ENCODE measurements at places on chromosomes 6 and 20. TPM values are rescaled to one million over a fixed set of nuclear protein-coding genes. Genes with fewer than 3 reads are reported as not detected.

DNA sequence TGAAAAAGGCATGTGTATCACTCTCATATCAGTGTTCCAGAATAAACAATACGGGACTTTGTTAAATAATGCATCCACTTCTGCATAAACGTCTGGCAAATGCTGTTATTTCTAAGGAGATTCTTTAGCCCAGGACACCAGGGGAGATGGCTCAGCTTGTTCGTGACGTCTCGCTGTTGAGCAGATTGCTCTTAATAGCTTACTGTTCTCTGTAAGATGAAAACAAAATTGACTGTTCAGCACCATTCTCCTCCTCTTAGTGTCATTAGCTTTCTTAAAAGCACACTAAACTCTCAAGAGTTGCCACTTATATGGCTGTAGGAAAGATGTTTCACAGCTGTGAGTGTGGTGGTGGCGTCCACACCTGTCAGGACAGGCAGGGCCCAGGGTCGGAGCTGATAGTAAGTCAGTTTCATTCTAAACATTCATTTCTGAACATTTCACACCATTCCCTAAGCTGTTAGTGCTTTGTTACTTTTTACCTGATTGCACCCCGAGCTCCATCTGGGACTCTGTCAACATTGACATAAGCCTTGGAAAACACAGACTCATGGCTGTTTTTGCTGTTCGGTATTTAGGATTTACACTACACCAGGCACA, 132.1 kb downstream of the ZDHHC14 start:
- no peak overlapping the region for H3K4me3 ChIP-seq
- no peaks in the 10 kb centered on the region for H3K4me1 ChIP-seq
- no peaks in the 10 kb centered on the region for H3K36me3 ChIP-seq
- DNase-seq = no peak

DNA sequence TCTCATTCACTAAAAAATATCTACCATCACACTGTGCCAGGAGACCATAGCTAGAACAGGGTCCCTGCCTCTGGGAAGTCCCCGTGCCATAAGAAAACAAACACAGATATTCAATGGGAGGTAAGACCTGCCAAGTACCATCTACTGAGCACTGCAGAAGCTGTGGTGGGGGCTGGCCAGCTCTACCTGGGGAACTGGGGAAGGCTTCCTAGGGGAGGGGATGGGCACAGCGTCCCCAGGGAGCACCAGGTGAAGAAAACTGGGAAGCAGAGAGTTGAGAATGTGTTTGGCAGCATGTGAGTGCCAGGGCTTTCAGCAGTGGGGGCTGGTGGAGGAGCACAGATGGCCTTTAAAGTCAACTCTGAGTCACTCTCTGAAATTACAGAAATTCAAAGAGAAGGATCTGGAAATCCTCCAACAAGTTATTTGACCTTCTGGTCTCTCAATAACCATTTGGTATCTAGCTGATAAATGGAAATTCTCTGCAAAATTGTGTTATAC, 85.2 kb downstream of the SHLD1 start:
- no peaks in the 10 kb centered on the region for H3K36me3 ChIP-seq
- H3K27me3 ChIP-seq = no peaks in the 10 kb centered on the region
- H3K27ac ChIP-seq = no peak overlapping the region
- no peak for DNase-seq
- H3K4me1 ChIP-seq = peaks cover 5% of the 10 kb centered on the region

- no peak overlapping the region for H3K27ac ChIP-seq
- no peaks in the 10 kb centered on the region for H3K36me3 ChIP-seq
- H3K27me3 ChIP-seq = no peaks in the 10 kb centered on the region
- DNase-seq = peak; percentile 59
Observed at GRCh38 chr6:114108119-114109002, 137.4 kb upstream of the HDAC2 start.

DNA sequence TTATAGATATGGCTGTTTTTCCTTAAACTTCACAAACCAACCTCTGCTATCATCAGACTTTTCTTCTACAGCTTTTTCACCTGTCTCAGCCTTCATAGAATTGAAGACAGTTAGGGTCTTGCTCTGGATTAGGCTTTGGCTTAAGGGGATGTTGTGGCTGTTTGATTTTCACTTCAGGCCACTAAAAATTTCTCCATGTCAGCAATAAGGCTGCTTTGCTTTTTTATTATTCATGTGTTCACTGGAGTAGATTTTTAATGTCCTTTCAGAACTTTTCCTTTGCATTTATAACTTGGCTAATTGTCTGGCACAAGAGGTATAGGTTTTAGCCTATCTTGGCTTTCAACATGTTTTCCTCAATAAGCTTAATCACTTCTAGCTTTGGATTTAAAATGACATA, 392.6 kb downstream of the RFPL4B start:
- H3K27ac ChIP-seq = no peak overlapping the region
- DNase-seq = no peak
- H3K27me3 ChIP-seq = no peaks in the 10 kb centered on the region
- H3K4me3 ChIP-seq = no peak overlapping the region
- H3K4me1 ChIP-seq = no peaks in the 10 kb centered on the region

- H3K36me3 ChIP-seq = peaks cover 40% of the 10 kb centered on the region
- H3K4me1 ChIP-seq = no peaks in the 10 kb centered on the region
- no peak overlapping the region for H3K27ac ChIP-seq
- no peak for DNase-seq
Observed at GRCh38 chr6:36912586-36912985, 26.8 kb downstream of the C6orf89 start.

- H3K4me3 ChIP-seq = no peak overlapping the region
- no peaks in the 10 kb centered on the region for H3K36me3 ChIP-seq
- no peaks in the 10 kb centered on the region for H3K27me3 ChIP-seq
- no peaks in the 10 kb centered on the region for H3K4me1 ChIP-seq
- DNase-seq = no peak
Observed at GRCh38 chr20:5354901-5355300, 38.1 kb upstream of the PROKR2 start.

The SIRPG gene
- not detected for polyA plus RNA-seq

- H3K27ac ChIP-seq = no peak overlapping the region
- H3K4me3 ChIP-seq = no peak overlapping the region
- H3K36me3 ChIP-seq = peaks cover 19% of the 10 kb centered on the region
- peaks cover 6% of the 10 kb centered on the region for H3K27me3 ChIP-seq
- no peak for DNase-seq
- no peaks in the 10 kb centered on the region for H3K4me1 ChIP-seq
Observed at GRCh38 chr6:24648276-24648675, 2.3 kb upstream of the KIAA0319 start.

The PREX1 gene
- polyA plus RNA-seq = 8.5 TPM

The LIME1 gene
- polyA plus RNA-seq = 114 TPM

DNA sequence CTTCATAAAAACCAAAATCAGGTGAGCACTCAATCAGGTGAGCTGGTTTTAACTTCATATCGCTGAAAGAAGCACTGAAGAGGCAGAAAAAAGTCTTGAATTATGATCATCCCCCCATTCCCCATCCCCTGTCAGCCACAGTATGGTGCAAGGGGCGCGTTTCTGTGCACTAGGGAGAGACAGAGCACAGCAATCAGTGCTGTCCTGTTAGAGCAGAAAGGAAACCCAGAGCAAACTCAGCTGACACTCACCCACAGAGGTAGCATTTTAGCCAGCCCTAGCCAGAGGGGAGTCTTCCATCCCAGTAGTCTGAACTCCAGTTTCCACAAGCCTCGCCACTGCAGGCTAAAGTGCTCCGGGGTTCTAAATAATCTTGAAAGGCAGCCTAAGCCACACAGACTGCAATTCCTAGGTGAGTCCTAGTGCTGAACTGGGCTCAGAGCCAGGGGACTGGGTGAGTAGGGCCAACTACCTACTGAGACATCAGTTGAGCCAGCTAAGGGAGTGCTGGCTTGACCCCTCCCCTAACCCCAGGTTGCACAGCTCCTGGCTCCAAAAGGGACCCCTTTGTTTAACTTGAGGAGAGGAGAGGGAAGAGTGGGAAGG, 1352.6 kb upstream of the GJE1 start:
- H3K27me3 ChIP-seq = no peaks in the 10 kb centered on the region
- no peak overlapping the region for H3K4me3 ChIP-seq
- H3K4me1 ChIP-seq = no peaks in the 10 kb centered on the region
- DNase-seq = no peak

DNA sequence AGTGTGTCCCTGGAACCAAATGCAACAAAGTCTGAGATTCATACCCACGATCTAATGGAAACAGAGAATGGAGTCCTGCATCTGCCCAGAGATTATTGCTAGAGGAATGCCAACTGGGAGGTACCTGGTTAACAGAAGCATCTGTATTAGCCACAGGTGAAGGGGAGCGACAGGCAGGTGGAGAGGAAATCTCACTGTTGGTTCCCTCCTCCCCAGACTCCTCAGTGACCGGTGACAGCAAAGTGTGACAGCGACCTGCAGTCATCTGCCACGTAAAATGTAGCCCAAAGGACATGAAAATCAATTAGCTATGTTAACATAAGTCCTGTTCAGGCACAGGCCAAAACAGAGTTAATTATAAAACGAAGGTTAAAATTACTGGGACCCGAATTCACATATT, 336.6 kb downstream of the SYNE1 start:
- no peaks in the 10 kb centered on the region for H3K4me1 ChIP-seq
- H3K4me3 ChIP-seq = peak overlapping the region; percentile 31
- no peak for DNase-seq
- no peak overlapping the region for H3K27ac ChIP-seq
- H3K36me3 ChIP-seq = no peaks in the 10 kb centered on the region

DNA sequence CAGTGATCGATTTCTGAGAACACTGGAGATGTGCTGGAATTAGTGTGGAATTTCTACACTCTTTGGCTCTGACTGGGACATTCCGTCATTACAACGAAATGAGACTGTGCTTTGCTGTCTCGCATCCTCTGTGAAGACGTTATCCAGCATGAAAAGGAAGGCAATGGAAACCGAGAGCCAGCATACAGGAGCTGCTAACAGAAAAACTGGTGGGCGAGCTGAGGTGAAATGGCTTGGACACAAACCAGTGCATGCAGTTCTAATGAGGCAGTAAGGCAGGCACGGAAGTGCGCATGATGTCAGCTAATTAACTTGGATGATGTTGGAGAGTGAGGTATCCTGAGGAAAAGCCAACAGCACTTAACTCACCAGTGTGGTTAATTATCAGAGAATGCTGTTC, 202.8 kb upstream of the AGPAT4 start:
- DNase-seq = no peak
- peaks cover 5% of the 10 kb centered on the region for H3K4me1 ChIP-seq
- H3K27me3 ChIP-seq = no peaks in the 10 kb centered on the region
- no peak overlapping the region for H3K27ac ChIP-seq
- no peaks in the 10 kb centered on the region for H3K36me3 ChIP-seq

The CDSN gene
- polyA plus RNA-seq = not detected

DNA sequence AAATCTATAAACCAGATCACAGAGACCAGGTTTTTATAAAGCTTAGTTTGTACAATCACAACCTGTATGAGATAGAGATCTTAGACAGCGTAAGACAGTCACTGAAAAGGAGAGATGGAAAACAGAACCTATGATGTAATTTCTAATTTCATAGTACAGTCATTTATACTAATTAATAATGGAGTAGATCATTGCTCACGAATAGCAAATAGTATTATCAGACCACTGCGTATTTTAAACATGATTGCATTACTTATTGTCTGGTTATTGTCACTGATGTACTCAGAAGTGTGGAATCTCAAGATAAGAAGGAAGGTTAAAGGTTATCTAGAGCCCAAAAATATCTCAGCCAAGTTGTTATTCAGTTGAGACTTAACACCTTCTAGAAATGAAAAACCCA, 115.6 kb downstream of the KHDC1L start:
- H3K36me3 ChIP-seq = no peaks in the 10 kb centered on the region
- no peak overlapping the region for H3K4me3 ChIP-seq
- H3K27me3 ChIP-seq = no peaks in the 10 kb centered on the region
- no peaks in the 10 kb centered on the region for H3K4me1 ChIP-seq
- H3K27ac ChIP-seq = no peak overlapping the region

All from kidney (tissue), 22 donors.